Gastroesophageal sphincter (tissue), 4 donors: ENCODE measurements at places on chromosomes 7 and 10. TPM values are rescaled to one million over a fixed set of nuclear protein-coding genes. Genes with fewer than 3 reads are reported as not detected.

DNA sequence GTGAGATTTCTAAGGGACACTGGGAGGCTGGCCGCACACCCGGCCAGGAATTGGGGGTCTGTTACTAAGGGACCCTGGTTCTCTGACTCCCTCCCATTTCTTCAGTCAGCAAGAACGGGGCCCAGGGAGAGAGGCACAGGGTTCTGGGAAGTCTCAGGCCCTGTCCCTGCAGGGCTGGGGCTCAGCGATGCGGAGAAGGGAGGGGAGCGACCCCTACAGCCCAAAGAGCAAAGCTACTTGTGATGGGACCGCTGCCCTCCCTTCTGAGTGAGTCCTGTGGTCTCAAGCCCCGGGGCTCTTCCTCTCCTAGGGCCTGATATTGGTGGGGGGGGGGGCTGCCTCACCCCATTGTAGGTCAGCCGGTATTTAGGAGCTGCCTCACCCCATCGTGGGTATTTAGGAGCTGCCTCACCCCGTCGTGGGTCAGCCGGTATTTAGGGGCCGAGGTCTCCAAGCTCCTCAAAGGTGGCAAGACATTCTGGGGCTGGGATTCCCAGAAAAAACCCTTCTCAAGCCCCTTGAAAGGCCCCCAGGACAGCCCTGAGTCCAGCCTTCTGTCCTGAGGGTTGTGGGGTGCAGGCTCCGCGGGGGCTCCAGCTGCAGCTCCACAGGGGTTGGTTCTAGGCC is 16.9 kb upstream of the NKX6-2 start:
- ATAC-seq: no peak

- ATAC-seq: no peak
Observed at GRCh38 chr7:67429735-67430134, 433.1 kb downstream of the TYW1 start.

DNA sequence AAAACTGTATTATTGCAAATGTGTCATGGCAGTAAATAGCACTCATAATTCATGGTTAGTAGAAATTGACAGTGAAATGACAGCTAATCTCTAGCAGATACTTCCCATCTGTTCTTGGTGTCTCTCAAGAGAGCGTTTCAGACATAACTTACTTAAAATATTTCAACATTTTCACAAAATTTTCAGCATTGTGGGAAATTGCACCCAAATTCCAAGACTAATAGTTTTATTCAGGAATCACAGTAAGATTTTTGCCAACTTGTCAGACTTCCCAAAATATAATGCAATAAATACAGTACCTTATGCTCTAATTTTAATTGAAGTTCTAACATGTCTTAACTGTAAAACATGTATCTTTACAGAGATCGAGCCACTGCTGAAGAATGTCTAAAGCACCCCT is 41.2 kb downstream of the STK17A start:
- ATAC-seq: no peak

GRCh38 chr7:21805791-21806190 is 139.9 kb downstream of the CDCA7L start:
- no peak for ATAC-seq

DNA sequence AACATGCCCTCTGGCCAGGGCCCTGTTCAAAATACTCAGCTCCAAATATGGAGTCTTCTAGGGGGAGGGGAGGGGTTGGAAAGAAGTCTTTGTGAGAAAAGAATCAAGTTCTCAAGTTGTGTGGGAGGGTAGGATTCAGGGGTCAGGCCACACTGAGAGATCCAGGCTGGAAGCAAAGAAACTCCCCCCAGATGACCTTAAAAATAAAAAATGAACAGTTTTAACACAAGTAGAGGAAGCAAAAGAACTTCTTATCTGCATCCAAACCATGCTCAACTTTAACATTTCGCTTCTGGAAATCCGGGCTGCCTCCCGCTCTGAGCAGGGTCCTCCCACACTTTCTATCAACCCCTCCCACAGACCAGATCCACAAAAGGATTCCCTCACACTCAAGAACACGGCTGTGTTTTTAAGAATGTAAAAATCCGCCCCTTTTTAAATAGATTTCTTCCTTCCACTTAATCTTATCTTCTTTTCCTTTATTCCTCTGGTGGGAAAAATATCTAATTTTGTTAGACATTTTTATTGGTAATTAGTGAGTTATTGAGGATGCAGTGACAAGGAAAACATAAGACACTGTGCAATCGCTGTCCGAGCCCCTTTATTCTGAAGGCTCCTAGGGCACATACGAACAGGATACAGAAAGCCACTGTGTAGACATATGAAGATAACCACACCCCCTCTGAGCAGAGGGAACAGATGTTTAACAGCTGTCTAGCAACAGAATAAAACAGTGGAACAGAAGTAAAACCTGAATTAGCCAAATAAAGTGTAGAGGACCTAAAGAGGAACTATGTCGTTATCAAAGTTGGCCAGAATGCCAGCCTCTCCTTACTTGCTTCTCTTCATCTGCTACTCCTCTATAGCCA is 43.8 kb downstream of the CYTH3 start:
- ATAC-seq: peak; percentile 35

DNA sequence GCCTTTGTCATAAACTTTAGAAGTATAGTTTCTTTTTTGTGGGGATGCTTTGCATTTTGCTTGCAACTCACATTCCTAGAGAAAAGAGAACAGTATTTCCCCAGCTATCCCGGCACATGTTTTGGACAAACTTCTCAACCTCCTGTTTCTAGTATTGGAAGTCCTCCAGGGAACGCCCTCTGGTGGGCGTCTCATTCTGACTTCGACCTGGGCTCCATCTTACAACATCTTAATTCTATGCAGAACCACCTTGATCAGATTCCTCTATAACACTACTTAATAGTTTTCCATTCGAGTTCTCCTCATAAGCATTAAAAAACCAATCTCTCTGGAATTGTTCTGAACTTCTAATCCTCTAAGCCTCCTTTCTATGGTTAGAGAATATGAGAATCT is 139.5 kb upstream of the FZD8 start:
- ATAC-seq: no peak

- no peak for ATAC-seq
Observed at GRCh38 chr10:96595741-96596140, 8.9 kb upstream of the TM9SF3 start.

CYP3A4 gene
- total RNA-seq: not detected

DNA sequence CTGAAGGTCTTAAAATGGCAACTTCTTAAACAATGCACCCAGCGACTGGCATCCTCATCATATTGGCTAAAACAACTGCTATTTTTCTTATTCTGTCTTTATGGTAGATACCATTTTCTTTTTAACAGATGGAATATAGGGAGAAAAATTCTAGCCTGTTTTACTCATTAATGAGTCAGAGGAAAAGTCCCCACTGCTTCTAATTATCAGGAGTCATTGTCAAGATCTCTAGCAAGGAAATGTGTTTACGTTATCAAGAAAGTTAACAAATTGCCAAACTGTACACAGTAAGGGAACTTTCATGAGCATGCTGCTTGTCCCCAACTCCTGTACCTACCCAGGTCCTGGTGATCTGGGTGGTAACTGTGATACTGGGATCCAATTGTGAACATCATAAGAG is 117.7 kb upstream of the KIAA1217 start:
- ATAC-seq: no peak

- ATAC-seq: no peak
Observed at GRCh38 chr7:24501009-24501408, 72.2 kb upstream of the PALS2 start.

DNA sequence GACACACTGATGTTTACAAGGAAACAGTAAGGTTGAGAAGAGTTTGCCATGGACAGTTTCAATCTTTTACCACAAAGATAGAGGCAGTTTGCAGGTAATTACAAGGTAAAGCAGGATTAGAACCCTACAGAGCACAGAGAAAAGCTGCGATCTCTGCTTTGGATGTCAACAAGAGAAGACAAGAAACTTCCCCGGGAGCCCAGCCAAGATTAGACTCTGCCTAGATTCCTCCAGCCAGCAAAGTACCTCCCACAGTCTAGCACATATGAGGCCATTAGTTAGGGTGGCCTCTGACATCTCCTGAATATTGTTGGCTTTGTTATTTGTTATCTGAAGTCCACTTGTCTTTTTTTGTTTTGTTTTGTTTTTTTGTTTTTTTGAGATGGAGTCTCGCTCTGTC is 178.1 kb downstream of the CALN1 start:
- no peak for ATAC-seq

DNA sequence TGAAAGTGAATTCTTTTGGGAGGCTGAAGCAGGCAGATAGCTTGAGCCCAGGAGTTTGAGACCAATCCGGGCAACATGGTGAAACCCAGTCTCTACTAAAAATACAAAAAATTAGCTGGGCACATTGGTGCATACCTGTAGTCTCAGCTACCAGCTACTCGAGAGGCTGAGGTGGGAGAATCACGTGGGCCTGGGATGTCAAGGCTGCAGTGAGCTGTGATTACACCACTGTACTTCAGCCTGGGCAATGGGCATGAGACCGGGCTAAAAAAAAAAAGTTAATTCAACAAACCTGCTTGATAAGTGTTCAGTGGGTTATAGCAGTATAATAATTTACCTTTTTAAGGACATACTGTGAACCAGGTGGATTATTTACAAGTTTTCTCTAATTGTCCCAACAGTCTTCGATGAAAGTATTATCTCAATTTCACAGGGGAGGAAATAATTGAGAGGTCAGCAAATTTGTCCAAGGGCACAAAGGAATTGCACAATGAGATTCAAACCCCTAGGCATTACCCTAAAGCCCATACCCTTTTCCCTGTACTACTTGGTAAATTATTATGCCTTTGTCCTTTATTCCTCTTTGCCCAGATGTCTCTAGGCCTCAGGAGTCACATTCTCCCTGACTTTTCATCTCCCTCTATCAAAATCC is 13.1 kb upstream of the DLD start:
- ATAC-seq: no peak

ELOVL3 gene
- not detected for total RNA-seq

TAS2R41 gene
- not detected for total RNA-seq

DNA sequence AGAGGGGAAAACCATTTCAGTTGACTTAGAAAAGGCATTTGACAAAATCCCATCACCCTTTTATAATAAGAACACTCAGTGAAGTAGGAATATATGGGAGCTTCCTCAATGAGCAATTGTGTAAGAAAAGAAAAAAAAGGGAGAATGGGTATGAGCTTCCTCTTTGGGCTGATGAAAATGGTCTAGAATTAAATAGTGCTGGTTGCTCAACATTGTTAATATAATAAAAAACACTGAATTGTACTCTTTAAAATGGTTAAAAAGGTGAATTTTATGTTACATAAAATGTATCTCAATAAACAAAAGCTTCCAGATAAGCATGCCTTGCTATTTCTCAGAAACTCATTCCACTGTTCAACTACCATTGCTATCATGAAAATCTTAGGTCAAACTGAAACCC is 40.6 kb downstream of the LRRC17 start:
- ATAC-seq: no peak

DNA sequence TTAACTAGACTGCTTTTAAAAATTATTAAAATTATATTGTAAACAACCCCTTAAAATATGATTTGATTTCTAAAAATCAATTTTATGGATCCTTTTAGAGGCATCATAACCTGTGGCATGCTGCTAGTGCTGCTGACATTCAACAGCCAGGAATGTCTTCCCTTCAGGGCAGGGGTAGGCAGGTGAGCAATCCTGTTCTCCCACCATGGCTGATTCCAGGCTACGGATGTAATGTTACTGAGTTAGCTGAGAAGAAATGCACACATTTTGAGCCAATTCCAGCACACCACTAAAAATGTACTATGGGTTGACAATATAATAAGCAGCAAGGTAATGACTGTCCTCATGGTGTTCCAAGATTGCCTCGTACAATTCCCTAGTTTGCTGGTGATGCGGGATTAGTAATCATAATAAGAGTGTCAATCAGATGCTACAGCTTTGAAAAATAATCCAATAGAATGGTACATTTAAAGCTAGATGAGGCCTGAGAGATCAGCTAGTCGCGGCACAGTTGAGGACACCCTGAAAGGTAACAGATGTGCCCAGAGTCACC is 108.7 kb upstream of the PRR15 start:
- no peak for ATAC-seq

DNA sequence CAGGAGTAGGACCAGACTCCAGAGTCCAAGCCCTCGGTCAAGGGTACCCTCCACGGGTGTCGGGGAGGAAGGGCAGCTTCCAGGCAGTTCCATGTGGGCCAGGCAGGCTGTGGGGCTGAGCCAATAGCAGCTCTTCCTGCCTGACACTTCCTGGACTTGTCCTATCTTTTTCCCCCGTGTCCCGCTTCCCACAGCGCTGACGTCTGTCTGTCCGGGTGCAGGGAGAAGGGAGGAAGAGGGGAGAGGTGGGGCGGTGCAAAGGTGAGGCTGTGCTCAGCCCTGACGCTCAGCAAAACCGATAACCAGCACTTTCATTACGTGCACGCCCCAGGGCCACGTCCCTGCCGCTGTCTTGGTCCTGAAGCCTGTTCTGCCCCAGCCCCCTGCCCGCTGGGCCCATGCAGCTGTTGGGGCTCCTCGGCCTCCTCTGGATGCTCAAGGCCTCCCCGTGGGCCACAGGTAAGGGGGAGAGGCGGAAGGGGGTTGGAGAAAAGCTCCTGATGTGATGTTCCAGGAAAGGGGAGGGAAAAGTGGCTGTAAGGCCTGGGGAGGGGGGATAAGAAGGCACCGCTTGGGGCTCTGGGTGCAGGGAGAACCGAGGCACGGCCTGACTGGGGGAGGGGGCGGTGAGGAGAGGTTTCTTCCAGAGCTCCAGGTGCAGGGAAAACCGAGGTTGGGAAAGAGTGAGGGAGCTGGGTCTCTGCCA is at the start of gene MUC3A:
MUC3A (plus strand) TSS at position 308 of the 706 bp plus-strand sequence; CDS start at position 399, 91 bp downstream.
- no peak for ATAC-seq

FERD3L gene
- not detected for total RNA-seq

KAZALD1 gene
- 0.45 TPM for total RNA-seq

GRCh38 chr10:7164955-7165354 is 245.9 kb downstream of the SFMBT2 start:
- ATAC-seq: no peak

- peak; percentile 61 for ATAC-seq
Observed at GRCh38 chr10:106897719-106898118, 266.8 kb downstream of the SORCS1 start.
